ENCODE measurements at places on chromosomes 3 and 15.

DNA sequence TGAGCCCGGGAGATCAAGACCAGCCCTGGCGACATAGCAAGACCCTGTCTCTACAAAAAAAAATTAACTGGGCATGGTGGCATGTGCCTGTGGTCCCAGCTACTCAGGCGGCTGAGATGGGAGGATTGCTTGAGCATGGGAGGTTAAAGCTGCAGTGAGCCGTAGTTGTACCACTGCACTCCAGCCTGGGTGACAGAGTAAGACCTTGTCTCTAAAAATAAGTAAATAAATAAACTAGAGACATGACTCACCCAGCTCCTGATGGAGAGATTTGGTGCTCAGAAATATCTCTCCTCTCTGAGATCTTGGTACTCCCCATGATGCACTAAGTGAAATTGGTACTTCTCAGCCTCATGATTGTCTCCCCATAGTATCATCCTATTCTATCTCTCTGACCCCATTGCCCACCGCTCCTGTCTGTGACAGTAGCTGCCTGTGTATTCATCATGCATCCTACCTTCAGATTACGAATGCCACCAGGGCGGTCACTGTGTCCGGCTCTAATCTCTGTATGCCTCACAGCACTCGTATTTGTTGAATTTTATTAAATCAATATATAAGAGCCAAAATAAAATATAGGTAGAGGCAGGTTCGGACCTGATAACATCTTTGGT lies 50.9 kb downstream of the ABHD2 start:
- DNase-seq = no peak

GRCh38 chr3:32553973-32554372 lies 16.7 kb downstream of the DYNC1LI1 start:
- no peak for DNase-seq

DNA sequence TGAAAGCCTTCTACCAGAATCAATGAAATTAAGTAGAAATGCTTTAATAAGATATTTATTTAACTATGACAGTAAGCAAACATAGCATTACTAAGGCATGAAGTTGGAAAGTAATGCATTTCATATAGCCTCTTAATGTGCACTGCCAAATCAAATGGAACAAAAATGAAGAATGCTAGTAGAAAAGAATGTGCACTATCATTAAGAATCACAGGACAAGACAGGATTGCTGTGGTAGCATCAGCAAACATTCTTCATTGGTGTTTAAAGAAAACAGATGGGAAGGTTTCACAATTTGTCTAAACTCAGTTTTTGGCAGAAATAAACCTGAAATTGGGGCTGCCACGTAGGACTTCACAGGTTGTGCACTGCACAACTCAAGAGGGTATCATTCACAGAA lies 168.9 kb downstream of the CNTN3 start:
- no peak for DNase-seq

- DNase-seq = no peak
These were observed 56.2 kb upstream of the FILIP1L start for GRCh38 chr3:100170486-100170885.

DNA sequence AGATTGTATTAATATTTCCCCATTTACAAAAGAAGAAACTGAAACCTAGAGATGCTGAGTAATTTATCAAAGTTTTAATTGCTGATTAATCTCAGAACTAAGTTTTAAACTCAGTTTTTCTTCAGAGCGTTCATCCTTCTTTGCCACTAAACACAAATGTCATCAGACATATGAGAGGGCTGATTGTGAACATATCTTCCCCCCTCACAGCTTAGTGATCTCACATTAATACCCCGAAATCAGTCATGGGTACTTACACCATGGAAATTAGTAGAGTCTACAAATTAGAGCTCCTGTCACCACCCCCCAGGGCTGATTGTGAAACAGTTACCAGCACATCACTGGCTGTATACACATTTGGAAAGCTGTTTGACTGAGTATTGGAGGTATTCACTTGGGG lies 189.3 kb upstream of the SGO1 start:
- DNase-seq = no peak

GRCh38 chr15:99416191-99417188 lies 149.3 kb upstream of the MEF2A start:
- DNase-seq = no peak

- no peak for DNase-seq
These were observed 27.6 kb upstream of the CNBP start for GRCh38 chr3:129211345-129211744.
